Germinal center (tissue), 1 donor: ENCODE measurements at places on chromosomes 5 and 9.

GRCh38 chr5:74875994-74876791 is 10.0 kb upstream of the FAM169A start:
- no peak for DNase-seq

GRCh38 chr9:13550519-13550918 is 271.0 kb upstream of the MPDZ start:
- DNase-seq = no peak

DNA sequence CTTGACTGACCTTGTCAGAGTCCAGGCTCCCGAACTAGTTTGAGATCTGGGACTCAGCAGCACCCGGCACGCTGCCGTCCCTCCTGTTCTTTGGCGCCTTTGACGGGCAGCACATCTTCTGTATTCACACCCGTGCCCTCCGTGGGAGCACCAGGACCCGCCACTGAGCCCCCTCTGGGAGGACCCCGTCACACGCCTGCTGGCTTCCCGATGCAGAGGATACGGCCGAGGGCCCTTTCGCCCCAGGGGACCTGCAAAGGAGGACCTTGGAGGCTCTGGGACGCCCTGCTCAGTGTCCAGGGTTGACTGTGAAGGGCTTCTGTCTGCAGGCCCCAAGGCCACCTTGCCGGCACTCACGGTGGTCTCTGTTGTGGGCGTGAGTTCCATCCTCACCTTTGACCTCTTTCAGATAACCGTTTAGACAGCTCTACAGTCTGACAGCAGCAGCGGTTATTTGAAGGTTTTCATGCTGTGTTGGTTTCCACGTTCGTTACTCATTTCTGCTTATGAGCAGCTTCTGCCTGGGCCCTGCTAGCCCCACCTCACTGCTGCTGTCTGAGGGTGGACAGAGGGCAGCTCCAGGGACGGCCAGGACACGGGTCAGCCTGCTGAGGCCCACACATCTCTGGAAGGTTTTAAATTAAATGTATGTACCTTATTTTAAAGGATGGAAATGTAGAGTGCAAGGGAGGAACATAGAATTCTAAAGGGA is 12.6 kb upstream of the EXOC3 start:
- no peak for DNase-seq

DNA sequence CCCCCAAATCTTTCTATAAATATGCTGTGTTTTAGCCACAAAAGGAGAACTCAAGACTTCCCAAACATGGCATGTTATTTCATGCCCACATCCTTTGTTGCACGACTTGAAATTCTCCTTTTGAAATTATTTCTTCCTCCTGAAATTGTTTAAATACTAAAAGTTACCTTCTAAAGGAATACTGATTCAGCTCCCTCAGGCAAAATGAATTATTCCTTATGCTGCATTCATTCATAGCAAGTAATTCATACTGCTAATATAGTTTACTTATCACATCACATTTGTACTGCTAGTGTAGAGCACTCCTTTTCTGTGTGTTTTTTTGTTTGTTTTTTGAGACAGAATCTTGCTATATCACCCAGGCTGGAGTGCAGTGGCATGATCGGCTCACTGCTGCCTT is 45.7 kb downstream of the BHMT start:
- DNase-seq = no peak

DNA sequence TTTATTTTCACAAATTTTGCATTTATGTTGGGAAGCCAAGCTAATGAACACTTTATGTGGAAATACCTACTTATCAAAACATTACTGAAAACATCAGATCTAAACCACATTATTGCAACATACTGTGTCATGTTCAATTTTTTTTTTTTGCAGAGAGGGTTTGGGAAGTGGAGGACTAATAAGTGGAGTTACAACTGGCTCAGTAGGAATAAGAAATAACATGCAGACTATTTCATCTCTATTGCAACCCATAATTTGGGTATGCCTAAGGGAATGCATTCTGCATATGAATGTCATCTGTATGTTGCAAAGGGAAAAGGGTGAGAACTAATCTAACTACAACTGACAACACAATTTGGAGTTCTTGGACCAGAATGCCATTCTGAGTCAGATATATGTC is 41.8 kb downstream of the APC start:
- DNase-seq = no peak
